NCI-H345 (cell line): ENCODE measurements at places on chromosomes 7 and 10.

DNA sequence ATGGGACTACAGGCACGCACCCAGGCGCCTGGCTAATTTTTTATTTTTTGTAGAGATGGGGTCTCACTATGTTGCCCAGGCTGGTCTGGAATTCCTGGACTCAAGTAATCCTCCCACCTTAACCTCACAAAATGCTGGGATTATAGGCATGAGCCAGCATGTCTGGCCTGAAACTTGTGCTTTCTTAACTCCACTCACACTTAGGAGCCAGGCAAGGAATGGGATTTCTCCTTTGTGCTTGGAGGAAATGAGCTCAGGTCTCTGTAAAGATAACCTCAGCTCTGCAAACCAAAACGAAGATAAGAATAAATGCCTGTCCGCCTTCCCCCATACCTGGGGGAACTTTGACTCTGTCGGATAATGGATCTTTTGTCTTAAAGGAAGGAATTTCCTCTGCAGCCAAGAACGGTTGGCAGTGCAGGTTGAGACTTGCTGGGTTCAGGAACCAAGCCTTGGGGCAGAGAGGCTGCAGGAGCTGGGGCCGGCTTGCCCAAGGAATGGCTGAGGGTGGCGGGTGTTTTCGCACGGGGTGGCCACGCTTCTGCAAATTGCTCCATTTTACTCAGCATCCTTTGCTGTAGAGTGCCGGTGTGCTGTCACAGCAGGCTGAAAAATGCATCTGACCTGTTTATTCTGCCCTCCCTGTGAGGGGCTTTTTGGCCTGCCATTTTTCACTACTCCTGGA is 174.2 kb downstream of the KIAA1217 start:
- no peak for DNase-seq

DNA sequence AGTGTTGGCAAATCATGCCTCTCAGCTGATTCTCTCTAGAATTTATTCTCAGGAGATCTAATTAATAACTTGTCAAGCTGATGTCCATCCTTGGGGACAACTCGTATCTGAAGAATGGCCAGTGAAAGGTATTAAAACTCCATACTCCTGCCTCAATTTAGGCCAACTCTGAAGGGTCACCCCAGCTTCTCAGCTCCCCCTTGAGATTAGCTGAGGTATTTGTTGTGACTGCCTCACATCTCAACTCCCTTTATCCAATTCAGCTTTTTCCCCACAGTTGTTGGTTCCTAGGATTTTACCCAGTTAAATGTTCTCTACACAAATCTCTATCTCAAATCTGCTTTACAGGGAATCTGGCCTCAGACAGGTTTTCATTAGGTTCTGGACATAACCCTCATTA is 182.4 kb downstream of the MALRD1 start:
- DNase-seq: no peak

DNA sequence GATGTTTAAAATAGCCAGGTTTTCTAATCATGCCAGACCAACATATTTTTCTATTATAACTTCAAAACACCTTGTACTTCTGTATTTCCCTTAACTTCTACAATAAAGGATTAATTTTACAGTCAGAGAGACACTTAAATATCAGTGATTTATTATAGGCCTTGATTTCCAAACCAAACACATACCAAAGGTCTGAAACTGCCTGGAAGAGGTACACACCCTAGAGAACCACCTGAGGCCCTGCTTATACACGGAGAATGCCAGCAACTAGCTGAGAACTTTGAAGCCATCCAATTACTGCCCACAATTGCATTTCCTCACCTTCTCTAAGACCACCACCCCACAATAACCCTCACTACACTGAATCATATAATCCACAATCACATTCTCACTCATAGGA is 4.9 kb downstream of the CCDC6 start:
- no peak for DNase-seq

DNA sequence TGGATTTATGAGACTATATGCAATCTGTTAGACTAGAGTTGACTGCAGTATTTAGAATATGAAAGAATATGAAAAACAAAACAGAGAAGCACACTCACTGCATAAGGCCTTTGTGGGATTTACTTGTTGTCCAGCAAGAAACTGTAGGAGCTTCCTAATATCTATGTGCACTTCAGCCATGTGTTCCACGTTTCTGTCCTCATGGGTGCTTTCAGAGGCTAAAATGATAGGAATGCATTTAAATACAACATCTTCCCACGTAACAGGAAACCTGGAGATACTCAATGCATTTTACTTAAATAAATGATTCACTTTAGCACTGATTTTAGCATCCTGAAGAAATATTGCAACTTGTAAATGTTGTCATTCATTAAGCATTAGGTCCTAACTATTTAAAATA is 11.7 kb downstream of the HUS1 start:
- DNase-seq: no peak

GRCh38 chr7:130091999-130092398 is 21.7 kb downstream of the KLHDC10 start:
- no peak for DNase-seq

DNA sequence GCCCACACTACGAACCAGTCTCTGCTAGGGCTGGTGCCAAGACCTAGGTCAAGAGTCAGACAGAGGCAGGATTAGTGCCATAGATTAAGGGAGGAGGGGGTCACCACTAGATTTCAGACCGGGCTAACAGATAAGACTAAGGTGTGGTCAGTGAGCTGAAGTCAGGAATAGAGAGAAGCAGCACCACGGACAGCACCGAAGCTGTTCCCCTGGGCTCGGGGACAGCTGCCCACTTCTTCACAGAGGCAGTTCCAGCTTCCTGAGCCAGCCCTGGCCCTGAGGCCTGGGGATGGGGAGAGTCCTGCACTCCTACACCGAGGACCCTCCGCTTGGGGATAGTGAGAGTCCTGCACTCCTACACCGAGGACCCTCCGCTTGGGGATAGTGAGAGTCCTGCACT is 11.2 kb upstream of the JAKMIP3 start:
- DNase-seq: no peak

DNA sequence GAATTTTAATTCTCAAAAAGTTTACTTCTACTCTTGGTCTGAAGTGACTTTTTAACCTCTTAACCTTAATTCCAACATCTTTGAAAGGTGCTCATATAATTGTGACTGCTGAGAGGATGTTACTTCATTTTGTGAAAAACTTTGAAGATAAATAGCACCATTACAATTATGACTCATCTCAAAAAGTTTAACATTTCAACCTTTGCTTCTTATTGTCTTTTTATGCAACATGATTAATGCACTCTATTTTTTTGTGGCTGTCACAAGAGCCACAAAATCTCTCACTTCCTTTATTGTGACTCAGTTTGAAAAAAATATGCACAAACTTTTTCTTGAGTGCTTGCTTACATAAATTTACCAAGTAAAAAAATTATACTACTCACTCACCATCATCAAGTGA is 383.1 kb downstream of the LRRTM3 start:
- DNase-seq: no peak

GRCh38 chr10:86167762-86168128 is 198.8 kb downstream of the GRID1 start:
- no peak for DNase-seq

- peak; percentile 74 for DNase-seq
These were observed 348.8 kb downstream of the RNLS start for GRCh38 chr10:88234297-88234696.

GRCh38 chr7:138023618-138024342 is 21.9 kb upstream of the CREB3L2 start:
- no peak for DNase-seq

GRCh38 chr7:103124429-103124979 is 24.4 kb downstream of the NAPEPLD start:
- no peak for DNase-seq

GRCh38 chr7:94643771-94644545 is 12.0 kb downstream of the SGCE start:
- DNase-seq: no peak
